ENCODE measurements at places on chromosomes 16 and 17.

DNA sequence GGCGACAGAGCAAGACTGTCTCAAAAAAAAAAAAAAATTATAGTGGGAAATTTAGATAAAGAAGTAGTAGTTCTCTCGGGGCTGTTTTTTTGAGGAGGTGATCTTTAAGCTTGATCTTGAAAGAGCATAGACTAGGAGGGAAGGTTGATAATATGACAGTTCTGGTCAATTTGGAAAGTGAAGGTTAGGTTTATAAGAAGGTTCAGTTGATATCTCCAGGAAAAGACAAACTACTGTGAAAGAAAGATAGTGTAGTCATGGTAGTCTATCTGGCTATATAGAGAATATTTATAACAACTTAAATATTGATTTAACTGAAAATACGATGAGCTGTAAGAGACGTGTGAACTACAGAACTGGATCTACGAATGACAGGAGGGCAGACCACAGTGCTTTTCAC, 3.1 kb downstream of the ATF7IP2 start:
- no peak for DNase-seq

GRCh38 chr17:7582396-7583252, 1.0 kb upstream of the MPDU1 start:
- no peak for DNase-seq

GRCh38 chr16:6493555-6493954, 839.1 kb upstream of the RBFOX1 start:
- no peak for DNase-seq

- DNase-seq = no peak
Measured at GRCh38 chr16:2512735-2513404, 882 bp upstream of the ATP6V0C start.

GRCh38 chr17:63722403-63722802, 19.2 kb downstream of the STRADA start:
- no peak for DNase-seq

DNA sequence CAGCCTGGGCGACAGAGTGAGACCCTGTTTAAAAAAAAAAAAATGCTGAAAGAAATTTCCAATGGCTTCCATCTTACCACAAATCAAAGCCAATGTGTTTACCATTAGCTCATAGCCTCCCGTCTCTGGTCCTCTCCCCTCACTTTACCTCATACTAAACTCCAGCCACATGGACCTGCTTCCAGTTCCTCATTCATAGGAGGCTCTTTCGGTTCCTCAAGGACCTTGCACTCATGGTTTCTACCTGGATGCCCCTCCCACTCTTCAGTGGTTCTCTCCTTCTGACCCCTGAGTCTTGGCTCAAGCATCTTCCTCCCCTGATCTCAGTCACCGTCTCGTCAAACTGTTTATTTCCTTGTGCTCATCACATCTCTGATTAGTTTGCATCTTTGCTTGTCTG, 3.8 kb upstream of the DEF8 start:
- no peak for DNase-seq

GRCh38 chr17:20063665-20064648, 54.8 kb downstream of the SPECC1 start:
- DNase-seq = no peak

- no peak for DNase-seq
Measured at GRCh38 chr16:12568438-12568837, 235.2 kb downstream of the CPPED1 start.

DNA sequence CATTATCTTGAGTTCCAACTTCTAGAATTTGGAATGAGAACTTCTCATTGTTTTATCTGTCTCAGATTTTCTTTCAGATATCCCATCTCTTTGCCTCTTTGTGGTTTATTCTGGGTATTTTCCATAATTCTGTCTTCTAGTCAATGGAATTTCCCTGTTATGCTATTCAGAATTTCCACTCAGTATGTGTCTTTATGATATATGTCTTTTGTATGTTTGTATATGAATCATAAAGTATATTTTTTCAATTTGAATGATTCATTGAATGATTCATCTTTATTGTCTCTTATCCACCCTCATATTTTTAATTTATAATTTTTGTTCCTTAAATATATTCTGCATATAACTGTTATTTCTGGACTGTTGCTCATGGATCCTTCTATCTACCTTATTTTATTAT, 729.7 kb upstream of the GOT2 start:
- DNase-seq = no peak

DNA sequence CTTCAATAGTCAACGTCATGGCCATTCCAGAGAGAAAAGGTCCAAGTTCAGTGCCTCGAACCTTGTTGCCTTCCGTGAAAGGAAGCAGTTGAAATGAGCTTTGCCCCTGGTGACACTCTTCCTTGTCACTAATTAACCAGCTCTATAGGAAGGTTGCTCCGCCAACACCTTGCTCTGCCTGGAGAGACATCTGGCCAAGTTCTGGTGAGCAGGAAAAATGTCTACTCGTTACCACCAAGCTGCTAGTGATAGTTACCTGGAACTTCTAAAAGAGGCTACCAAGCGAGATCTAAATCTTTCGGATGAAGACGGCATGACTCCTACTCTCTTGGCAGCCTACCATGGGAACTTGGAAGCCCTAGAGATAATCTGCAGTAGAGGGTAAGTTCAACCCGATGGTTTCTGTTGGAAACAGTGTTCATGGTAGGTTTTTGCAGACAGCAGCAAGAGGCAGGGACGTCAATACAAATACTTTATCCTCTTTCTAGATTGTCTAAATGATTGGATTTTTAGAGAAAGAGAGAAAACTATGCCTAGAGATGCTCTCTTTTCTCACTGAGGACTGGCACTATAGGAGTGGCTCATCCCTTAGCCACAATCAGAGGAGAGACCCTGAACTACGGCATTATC, at the start of gene ANKS4B:
TSS of gene ANKS4B (plus strand) at position 179 of the 630 bp plus-strand sequence. CDS start at position 218, 39 bp downstream.
- DNase-seq = no peak

DNA sequence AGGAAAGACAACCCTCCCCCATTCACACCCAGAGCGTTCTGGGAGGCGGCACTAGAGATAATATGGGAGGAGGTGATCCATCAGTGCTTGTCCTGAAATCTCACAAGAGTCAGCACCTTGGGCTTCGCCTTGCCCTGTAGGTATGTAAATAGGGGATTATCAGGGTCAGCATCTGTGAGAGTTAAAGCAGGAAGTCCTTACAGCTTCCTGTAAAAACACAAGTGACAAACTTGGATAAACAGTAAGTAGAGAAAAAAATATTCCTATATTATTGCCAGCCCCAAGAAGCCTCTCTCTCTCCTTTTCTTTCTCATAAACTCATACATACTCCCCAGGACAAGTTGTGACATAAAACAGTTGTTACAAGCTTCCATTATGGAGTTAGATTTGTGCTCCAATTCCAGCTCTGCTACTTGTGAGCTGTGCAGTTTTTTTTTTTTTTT, 187.7 kb downstream of the MAF start:
- no peak for DNase-seq

DNA sequence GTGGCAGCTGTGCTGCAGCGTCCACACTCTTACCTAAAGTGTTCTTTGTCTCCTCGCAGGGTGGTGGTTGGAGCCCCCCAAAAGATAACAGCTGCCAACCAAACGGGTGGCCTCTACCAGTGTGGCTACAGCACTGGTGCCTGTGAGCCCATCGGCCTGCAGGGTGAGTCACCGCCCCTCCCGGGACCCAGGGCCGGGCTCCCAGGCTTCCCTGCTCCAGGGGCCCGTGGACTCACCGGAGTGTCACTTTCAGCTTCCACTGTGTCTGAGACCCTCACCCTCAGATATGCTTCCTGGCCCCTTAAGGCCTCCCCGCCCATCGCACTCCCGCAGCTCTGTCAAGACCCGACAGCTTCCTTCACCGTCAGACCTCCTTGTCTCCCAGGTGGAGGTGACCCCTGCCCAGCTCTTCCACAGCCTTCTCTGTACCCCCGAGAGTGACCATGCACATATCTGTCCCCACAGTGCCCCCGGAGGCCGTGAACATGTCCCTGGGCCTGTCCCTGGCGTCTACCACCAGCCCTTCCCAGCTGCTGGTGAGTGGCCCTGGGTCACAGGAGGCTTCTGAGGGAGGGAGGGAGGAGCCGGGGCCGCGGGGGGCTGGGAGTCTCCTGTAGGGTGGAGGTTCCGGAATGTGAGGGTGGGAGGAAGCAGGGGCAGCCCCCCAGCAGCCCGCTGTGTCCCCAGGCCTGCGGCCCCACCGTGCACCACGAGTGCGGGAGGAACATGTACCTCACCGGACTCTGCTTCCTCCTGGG, 1.8 kb downstream of the ITGAX start:
- no peak for DNase-seq

DNA sequence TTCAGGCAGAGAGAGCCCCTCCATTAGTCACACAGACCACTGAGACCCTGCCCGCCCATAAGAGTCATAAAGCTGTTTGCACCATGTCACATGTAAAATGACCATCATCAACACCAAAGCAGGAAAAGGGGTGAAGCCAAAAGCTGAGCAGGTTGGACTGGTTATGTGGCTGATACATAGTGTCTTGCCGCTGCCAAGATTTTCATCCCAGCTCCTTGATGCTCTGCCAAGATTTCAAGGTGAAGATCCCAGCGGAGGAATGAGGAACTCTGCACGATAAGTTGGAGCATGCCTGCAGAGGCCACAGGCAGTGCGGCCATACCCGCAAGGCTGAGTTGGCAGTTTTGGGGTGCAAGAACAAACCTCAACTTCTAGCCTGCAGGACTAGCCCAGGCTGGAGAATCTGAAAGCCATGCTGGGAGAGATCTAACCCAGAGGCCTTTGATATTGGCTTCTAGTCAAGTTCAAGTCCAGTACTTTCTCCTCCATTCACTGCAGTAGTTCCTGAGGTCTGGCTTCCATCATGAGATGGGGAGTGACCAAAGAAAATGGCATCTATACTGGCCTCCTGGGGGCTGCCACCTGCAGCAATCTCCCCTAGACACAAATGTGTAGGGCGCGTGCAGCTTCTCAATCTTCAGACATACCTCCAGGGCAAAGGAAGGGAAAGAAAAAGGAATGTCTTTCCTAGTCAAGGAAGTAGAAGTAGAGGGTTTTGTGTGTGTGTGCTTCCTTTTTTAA, 79.7 kb upstream of the NOL11 start:
- DNase-seq = no peak

DNA sequence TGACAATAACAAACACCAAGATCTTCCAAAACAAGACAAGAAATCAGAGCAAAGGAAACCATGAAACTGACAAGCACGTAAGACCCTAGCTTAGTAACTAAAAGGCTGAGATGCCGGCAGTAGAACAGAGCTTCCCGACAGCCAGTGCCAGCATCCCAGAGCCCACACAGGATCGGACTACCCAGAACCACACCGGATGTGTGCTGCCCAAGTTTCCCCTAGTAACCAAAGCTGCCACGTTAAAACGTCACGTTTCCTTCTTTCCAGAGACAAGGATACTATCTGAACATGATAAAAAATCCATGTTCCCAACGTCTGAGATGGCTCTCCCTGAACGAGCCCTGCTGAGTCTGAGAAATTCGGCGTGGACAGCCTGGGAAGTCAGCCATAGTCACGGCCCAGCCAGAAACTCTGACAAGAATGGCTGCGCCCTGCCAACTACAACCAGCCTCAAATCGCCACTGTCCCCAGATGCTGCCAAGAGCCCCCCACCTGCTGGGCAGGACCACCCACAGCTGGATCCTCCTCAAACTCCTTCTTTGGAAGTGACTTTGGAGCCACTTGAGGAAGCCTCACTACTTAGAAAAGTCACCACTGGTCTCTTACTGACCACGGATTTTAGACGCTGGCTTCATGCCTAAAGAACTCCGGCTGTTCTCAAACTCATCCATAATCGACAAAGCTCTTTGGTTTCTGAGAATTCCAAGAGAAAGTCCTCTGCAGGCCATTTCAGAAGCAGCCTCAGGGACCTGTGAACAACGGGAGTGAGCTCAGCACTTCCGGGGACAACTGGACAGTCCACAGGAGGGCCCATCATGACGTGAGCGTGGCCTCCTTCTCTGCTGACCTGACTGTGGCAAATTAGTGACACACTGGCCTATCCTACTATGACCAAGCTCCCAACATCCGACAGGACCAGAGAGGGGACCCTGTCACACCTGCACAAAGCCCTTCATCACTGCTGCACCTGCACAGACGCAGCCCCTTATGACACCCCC, 16.7 kb downstream of the CCDC57 start:
- DNase-seq = no peak

DNA sequence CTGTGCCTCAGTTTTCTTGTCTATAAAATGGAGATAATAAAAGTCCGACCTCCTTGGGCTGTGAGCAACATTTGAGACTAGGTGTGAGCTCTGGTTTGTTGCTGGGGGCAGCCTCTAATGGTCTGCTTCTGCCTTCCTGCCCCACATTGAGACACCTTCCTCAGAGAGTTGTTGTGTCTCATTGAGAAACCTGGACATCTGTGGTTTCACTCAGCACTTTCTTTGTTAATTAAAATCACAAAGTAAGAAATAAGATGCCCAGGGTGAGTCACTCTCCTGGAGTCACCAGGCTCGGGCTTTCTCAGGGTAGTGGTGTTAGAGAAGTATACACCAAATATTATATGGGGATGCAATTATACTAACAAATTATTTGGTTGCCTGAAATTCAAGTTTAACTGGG, 389.2 kb upstream of the SALL1 start:
- no peak for DNase-seq

DNA sequence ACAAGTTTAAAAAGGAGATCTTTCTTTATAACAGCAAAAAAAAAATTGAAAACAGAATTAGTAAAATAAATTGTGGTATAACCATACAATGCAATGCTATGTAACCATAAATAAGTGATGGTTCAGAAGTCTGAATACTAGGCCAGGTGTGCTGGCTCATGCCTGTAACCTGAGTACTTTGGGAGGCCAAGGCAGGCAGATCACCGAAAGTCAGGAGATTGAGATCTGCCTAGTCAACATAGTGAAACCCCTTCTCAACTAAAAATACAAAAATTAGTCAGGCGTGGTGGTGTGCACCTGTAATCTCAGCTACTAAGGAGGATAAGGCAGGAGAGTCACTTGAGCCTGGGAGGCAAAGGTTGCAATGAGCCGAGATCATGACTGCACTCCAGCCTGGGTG, 34.6 kb downstream of the CCT6B start:
- no peak for DNase-seq

DNA sequence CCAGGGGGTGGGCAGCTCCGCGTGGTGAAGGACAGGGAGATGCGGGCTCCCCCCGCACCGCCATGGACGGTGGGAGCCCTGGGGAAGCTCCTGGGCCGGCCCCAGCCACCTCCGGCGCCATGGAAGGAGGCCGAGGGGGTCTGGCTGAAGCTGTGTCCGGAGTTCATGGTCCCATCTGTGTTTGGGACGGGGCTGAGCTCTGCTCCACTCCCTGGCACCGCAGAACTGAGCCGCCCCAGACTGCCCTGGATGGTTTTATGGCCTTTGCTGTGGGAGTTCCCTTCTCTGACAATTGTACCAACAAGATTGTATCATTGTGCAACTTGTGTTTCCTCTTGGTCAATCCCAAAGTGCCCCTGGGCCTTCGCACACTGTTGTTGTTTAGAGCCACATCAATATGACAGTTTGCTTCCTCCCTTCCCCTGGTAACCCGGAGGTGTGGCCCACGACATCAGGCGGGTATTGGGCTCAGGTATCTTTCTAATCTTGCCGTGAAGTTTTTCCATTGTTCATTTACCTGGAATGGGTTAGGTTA, 942 bp downstream of the KRT23 start:
- no peak for DNase-seq

DNA sequence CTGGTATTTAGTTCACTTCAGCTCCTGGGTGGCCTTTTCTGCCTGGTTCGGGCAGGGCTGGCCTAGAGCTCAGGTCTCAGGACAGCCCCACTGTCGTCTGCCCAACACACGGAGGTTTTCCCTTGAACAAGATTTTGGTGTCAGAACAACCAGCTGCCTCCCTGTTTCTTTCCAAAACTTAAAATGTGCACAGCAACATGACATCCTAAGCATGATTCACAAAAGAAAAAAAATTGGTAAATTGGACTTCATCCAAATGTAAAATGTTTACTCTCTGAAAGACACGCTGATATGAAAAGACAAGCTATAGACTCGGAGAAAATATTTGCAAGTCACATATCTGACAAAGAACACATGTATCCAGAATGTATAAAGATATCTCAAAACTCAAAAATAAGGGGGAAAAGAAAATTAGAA, 197.8 kb upstream of the CHMP6 start:
- DNase-seq = no peak
